ENCODE measurements at places on chromosomes 2 and 18. TPM values are rescaled to one million over a fixed set of nuclear protein-coding genes. Genes with fewer than 3 reads are reported as not detected.

- peak; percentile 30 for DNase-seq
- no peaks in the 10 kb centered on the region for H3K36me3 ChIP-seq
- H3K27ac ChIP-seq = no peak overlapping the region
- H3K4me3 ChIP-seq = no peak overlapping the region
- H3K4me1 ChIP-seq = no peaks in the 10 kb centered on the region
Observed at GRCh38 chr2:92073036-92073814, 2798.0 kb upstream of the TEKT4 start.

Gene COA5
- 26.6 TPM for total RNA-seq

DNA sequence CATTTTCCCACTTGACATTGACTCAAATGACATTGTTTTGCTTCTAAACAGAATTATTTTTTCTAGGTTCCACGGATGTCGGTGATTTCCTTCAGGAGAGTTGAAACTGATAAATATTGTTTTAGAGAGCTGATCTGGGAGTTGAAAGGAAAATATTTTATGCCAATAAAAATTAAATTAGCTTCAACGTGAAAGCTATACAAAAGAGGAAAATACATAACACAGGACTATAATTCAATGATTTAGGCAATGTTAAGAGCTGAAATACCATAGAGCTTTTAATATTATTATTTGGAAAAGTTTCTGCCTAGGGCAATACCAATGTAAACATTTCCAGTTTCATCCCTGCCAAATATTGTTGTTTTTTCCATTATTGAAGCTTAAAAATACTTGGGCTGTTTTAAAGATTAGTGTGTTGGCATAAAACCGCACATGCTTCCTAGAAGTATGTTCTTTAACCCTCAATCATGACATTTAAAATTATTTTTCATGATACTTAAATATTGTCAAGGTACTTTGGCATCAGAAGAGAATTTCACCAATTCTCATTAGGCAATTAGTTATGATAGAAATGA lies 18.6 kb upstream of the PDE1A start:
- no peak overlapping the region for H3K27ac ChIP-seq
- no peaks in the 10 kb centered on the region for H3K4me1 ChIP-seq
- no peak overlapping the region for H3K4me3 ChIP-seq
- no peak for DNase-seq
- no peaks in the 10 kb centered on the region for H3K36me3 ChIP-seq

Gene CYBRD1
- total RNA-seq = 313 TPM

Gene PARD6G
- 6.5 TPM for total RNA-seq

DNA sequence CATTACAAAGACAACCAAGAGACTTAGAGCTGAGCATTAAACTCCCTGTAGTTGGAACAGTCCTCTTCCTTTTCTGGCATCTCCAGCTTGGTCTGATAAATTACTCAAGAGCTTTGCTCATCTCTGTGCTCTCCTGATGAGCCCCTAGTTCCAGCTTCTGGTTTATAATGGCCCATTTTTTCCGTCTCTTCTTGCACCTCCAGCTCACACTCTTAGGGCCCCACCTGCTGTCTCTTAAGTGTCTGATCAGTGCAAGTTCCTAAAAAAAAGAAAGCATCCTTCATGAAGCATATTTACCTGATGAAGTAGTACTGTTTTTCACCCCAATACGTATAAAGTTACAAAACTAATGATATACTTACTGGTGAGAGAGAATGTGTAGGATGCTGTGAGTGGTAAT lies 822.9 kb downstream of the RNF144A start:
- H3K4me3 ChIP-seq = no peak overlapping the region
- no peak for DNase-seq
- no peaks in the 10 kb centered on the region for H3K27me3 ChIP-seq
- H3K36me3 ChIP-seq = no peaks in the 10 kb centered on the region

- H3K4me1 ChIP-seq = peaks cover 18% of the 10 kb centered on the region
- H3K27ac ChIP-seq = no peak overlapping the region
- no peaks in the 10 kb centered on the region for H3K27me3 ChIP-seq
- no peak for DNase-seq
Observed at GRCh38 chr18:160831-161570, 2.6 kb downstream of the USP14 start.

Gene TMEM37
- 23.8 TPM for total RNA-seq

- no peaks in the 10 kb centered on the region for H3K27me3 ChIP-seq
- DNase-seq = no peak
- H3K4me3 ChIP-seq = no peak overlapping the region
- peaks cover 5% of the 10 kb centered on the region for H3K4me1 ChIP-seq
- H3K27ac ChIP-seq = no peak overlapping the region
Observed at GRCh38 chr2:42756966-42757513, 6.9 kb downstream of the OXER1 start.

Gene PLEK
- 32.9 TPM for total RNA-seq

DNA sequence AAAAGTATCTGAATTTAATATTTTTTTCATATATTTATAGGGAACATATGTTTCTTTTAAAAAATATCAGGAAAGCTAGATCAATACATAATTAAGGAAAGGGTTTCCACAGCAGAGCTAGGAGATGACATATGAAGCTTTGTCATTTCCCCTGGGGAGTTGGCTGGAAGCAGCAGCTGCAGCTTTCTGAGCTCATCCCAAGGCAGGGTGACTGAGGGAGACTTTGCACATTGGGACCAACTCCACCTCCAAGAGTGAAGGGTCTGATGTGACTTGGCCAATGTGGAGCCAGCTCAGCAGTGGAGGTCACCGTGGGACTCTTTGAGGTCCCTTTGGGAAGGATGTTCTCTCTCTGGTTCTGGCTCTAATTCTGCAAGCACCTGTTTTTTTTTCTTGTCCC lies 315.1 kb downstream of the RDH14 start:
- H3K36me3 ChIP-seq = no peaks in the 10 kb centered on the region
- DNase-seq = no peak
- H3K27me3 ChIP-seq = no peaks in the 10 kb centered on the region

DNA sequence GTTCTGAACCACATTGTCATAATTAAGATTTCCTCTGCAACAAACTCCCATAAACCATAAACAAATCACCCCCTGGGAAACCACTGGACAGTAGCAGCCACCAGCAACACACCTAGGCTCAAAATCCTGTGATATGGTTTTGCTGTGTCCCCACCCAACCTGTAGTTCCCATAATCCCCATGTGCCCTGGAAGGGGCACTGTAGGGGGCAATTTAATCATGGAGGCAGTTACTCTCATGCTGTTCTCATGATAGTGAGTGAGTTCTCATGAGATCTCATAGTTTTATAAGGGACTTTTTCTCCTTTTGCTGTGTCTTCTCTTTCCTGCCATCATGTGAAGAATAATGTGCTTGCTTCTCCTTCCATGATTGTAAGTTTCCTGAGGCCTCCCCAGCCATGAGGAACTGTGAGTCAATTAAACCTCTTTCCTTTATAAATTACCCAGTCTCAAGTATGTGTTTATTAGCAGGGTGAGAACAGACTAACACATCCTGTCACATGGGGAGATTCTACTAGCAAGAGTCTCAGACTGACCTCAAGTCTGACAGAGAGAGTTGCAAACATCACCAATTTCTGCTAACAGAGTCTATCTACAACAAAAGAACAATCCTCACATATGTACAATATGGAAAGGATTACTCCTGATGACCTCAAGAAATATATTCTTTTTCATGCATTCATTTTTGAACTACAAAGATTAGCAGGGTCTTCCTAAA lies 182.6 kb downstream of the GRB14 start:
- no peaks in the 10 kb centered on the region for H3K4me1 ChIP-seq
- no peak for DNase-seq
- H3K27me3 ChIP-seq = no peaks in the 10 kb centered on the region
- no peak overlapping the region for H3K4me3 ChIP-seq
- H3K27ac ChIP-seq = no peak overlapping the region

GRCh38 chr2:135093193-135093592 lies 41.1 kb downstream of the RAB3GAP1 start:
- DNase-seq = no peak
- no peak overlapping the region for H3K4me3 ChIP-seq
- H3K36me3 ChIP-seq = peaks cover 27% of the 10 kb centered on the region
- no peak overlapping the region for H3K27ac ChIP-seq
